ENCODE measurements at places on chromosomes 11 and 22.

- DNase-seq = no peak
Measured at GRCh38 chr11:122879785-122880184, 2.8 kb upstream of the JHY start.

GRCh38 chr11:86698639-86699038, 26.2 kb upstream of the ME3 start:
- no peak for DNase-seq

DNA sequence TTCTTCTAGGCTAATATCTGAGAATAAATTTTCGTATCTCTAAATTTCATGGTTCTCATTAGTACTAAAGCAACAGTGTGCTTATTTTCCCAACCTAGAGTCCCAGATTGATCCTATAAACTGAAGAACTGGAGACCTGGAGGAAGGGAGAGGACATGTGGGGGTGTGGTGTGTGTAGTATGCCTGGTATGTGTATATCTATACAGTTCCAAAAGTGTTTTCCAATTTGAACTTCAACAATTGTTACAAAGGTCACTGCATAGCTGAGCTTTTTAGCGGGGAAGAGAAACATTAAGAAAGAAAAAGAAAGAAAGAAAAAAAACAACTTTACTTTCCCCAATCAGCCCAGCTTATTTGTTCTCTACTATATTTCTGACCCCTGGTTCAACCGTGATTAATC, 152.1 kb downstream of the SOX6 start:
- DNase-seq = no peak

- DNase-seq = no peak
Measured at GRCh38 chr22:30444632-30445437, 19.3 kb downstream of the MTFP1 start.

GRCh38 chr22:20804650-20805049, 30.7 kb downstream of the SERPIND1 start:
- DNase-seq = no peak

Data from kidney capillary endothelial cell (primary cell).